ENCODE measurements at places on chromosomes 12 and 14.

DNA sequence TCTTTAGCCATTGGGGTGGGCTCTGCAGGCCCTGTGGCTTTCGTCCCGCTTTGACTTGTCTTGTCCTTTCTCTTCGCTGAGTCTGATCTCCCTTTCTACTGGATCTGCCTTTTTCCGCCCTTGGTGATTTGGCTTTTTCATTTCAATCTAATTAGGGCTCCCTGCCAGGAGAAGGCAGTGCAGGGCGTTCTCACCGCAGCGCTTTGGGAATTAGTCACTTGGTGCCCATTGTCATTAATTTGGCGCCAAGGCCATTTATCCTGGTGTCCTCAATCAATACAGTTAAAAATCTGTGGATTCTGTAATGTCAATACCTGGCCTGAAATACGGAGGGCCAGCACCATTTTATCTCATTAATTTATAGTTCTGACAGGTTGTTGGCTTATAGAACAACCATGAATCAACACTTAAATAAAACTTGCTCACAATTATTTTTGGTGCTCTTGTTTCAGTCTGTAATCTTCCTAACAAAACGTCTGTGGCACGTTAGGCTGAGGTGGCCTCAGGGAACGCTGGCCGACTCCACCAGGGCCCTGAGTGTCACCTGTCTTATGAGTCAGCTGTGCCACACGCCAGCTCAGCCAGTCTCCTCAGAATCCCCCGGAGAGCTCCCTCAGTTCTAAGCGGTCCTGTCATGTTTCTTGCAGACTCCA is 115.7 kb downstream of the BEGAIN start:
- no peak for DNase-seq

- DNase-seq = no peak
Measured at GRCh38 chr14:72965249-72965648, 39.0 kb downstream of the DCAF4 start.

- no peak for DNase-seq
Measured at GRCh38 chr14:68231898-68232297, 412.3 kb downstream of the RAD51B start.

DNA sequence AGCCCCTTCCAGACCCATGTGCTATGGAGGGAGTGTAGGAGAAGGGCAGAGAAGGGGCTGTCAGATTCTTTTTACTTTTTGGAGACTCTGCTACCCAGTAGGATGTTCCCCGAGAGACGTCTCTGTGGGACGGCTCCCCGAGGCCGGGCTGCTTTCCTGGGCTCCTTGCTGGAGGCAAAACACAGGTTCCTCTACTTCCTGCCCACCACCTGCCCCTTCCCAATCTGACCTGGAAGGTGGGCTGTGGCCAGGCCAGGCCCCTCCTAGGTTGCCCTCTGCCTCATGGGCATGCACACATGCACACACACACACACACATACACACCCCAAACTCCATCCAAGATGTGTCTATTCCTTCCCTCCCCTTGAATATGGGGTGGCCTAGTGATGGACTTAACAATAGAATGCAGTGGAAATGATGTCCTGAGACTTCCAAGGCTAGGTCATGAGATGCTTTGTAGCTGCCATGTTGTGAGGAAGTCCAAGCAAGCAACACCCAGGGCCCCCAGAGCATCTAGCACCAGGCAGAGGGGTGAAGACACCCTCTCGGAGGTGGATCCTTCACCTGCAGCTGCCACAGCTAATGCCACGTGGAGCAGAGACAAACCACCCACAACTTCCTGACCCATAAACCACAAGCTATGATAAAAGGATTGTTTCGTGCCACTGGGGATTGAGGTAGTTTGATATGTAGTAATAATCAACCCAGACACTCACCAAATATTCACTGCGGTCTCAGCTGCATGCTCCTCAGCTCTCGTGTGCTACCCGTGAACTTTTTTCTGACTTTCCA is 1.6 kb upstream of the ASB2 start:
- peak; percentile 64 for DNase-seq

GRCh38 chr14:101859538-101859902 is 98.0 kb downstream of the PPP2R5C start:
- no peak for DNase-seq

DNA sequence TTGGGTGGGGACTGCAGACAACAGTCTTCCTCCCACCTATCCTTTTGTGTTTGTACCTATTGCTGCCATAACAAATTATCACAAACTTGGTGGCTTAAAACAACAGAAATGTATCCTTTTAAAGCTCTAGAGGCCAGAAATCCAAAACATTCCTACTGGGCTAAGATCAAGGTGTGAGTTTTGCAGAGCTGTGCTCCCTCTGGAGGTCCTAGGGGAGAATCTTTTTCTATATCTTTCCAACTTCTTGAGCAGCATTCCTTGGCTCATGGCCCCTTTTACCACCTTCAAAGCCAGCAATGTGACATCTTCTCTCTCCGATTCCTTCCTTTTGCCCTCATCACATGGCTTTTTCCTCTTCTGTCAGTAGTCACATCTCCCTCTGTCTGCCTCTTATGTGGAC is 190.6 kb downstream of the TTC8 start:
- no peak for DNase-seq

DNA sequence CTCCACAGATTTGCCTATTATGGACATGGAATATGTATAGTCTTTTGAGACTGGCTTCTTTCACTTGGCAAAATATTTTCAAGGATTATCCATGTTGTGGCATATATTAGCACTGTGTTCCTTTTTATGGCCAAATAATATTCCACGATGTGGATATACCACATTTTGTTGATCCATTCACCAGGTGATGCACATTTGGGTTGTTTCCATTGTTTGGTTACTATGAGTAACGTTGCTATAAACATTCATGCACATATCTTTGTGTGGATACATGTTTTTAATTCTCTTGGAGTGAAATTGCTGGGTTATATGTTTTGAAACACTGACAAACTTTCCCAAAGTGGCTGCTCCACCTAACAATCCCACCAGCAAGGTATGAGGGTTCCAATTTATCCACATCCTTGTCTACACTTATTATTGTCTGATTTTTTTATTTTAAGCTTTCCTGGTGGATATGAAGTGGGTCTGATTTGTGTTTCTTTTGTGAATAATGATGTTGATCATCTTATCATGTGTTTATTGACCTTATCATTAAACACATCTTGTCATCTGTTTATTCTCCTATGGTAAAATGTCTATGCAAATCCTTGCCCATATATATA is 116.2 kb upstream of the FRMD6 start:
- no peak for DNase-seq

DNA sequence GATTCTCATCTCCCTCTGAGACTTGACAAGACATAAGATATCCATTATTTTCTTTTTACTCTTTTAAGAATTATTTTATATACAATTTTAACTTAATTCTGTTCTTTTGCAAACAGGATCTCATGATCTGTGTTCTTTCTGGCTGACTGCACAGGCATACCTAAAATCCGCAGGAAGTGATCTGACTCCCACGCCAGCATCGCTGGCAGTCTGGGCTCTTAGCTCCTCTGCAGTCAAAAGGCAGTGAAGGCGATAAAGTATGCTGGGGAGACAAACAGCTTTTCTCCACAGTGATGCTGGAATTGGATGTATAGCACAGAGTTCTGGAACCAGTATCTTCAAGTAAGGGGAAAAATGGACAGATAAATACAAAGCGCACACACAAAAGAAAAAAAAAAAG is 52.4 kb downstream of the DICER1 start:
- no peak for DNase-seq

DNA sequence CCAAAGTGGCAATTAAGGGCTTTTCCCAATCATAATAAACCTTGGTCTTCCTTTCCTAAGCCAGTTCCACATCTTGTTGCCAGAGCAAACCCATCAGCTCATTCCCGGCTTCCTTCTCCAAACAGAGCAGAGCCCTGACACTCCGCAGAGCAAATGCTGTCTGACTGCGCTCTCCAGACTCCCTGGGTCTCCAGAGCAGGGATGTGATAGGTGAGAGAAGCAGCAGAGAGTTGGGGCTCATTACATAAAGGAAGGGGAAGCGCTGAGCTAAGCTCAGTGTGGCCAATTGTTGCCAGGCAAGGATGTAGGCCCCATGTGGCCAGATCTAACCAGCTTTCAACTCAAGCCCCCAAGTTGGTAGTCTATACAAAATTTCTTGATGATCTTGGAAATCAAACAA is 36.2 kb upstream of the PAX9 start:
- no peak for DNase-seq

DNA sequence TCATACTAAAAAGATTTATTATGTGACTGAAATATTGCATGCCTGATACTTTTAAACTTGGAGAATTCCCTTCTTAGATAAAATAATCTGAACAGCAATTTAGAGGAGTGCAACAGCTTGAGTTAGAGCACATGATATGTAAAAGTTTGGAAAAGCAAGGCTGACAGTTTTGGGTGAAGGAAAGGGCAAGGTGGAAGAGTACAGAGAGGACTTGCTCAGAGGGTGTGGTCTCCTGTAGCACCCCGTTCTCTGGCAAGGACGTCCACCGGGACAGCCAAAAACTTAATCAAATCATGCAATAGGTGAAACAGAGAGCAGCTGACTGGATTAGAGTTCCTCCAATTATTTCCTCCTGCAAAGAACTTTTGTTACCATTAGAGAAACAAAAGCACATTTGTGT is 65.2 kb upstream of the PDZRN4 start:
- DNase-seq = no peak

- DNase-seq = no peak
Measured at GRCh38 chr12:5138256-5138655, 94.6 kb downstream of the KCNA5 start.

- DNase-seq = no peak
Measured at GRCh38 chr14:73397810-73398209, 60.5 kb downstream of the NUMB start.

- DNase-seq = no peak
Measured at GRCh38 chr12:108047071-108047550, 82.0 kb upstream of the WSCD2 start.

DNA sequence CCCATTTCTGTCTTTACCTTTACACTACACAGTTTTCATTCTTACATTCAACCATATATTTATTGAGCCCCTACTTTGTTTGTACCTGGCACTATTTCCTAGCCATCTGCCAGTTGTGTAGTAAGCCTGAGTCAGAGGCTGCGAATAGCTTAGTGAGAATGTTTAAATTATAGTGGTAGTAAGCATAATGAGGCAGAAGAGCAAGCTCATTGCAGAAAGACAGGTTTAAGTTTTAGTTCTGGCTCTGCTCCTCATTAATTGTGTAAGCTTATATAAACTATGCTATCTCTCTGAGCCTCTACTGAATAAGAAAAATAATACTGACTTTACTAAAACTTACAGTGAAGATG is 123.5 kb downstream of the NAV3 start:
- DNase-seq = no peak

DNA sequence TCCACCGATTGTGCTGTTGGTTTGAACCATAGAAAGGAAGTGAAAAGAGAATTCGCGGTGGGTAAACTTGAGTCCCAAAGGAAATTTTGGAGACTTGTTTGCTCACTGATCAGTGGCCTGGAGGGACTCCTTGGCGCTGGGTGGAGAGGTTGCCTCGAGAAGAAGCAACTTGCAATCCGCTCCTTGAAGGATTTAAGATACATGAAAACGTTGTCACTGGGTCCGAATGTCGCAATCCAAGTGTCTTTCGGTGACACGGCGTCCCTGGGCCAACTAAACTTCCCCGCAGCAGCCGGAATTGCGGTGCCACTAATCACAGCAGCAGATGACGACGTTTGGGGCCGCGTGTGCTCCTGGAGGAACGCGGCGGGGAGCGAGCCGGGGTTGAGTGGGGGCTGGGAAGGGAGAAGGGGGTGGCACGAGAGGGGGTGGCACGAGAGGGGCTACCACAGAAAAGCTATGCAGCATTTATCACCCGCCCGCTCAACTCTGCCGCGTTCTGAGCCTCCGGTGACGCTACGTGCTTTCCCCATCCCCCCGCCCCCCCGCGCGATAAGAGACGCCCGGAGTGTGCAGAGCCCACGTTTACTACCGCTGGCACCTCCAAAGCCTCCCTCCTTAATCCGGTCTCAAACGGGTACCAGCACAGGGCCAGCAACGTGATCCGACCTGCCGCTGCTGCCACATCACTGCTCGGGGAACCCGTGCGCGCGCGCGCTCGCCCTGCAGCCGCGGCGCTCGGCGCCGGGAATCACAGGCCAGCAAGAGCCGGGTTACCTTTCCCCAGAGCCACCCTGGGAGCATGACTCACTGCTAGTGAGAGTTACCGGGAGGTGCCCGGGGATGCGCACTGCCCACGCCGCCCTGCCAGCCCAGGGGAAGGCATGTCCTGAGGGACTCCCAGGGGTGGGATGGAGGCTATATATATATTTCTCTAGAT is 833 bp upstream of the BHLHE41 start:
- DNase-seq = no peak

DNA sequence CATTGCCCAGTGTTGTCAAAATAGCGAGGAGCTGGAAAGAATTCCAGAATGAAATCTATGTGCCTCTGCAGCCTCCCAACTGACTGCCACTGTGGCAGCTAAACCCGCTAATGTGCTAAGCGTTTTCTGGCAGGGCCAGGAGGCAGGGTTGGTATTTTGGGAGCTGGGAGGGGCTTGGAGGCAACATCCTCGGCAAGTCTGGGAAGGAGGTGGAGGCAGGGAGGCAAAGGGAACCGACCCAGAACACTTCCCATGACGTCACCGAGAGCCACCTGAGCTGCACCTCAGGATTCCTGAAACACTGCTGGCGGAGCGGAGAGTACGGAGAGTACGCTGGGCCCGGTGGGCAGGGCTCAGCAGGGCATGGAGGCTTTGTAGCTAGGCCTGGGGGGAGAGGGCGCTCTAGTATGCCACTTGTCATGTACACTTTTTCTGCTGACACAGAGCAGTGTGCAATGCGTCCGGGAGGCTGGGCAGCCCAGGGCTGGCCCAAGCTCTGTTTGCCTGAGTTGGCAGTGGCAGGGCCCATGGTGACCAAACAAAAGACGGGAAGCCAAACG is 81.5 kb downstream of the DPF3 start:
- DNase-seq = no peak

GRCh38 chr12:15979096-15980092 is 68.3 kb downstream of the DERA start:
- no peak for DNase-seq

- no peak for DNase-seq
Measured at GRCh38 chr14:53126731-53127130, 26.4 kb downstream of the DDHD1 start.

- DNase-seq = no peak
Measured at GRCh38 chr14:84792722-84793410, 737.1 kb upstream of the FLRT2 start.

- no peak for DNase-seq
Measured at GRCh38 chr12:39592295-39592694, 27.3 kb downstream of the ABCD2 start.

- DNase-seq = no peak
Measured at GRCh38 chr12:95976416-95976832, 19.7 kb downstream of the HAL start.

DNA sequence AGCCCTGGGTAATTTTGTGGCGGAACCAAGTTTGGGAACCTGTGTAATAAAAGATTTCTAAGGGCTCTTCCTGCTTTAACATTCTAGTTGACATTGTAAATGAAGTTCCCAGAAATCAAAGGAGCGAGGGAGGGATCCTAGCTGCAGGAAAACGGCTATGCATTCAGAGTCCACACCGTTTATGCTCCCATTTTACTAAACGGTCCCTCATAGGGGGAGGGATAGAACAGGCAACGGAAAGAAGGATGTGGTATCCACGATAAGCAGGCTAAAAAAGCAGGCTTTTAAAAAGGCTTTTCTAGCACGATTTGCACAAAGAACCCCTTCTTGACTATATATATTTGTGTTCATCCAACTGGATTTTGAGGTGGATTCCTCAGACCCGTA is 559 bp downstream of the SYNJ2BP start:
- DNase-seq = no peak

Measured in activated T-helper 1 cell treated with Interleukin-2 at 50 U/mL for 16 hours (primary cell).